Neuronal stem cell (in vitro differentiated cells): ENCODE measurements at places on chromosomes 12 and 14.

DNA sequence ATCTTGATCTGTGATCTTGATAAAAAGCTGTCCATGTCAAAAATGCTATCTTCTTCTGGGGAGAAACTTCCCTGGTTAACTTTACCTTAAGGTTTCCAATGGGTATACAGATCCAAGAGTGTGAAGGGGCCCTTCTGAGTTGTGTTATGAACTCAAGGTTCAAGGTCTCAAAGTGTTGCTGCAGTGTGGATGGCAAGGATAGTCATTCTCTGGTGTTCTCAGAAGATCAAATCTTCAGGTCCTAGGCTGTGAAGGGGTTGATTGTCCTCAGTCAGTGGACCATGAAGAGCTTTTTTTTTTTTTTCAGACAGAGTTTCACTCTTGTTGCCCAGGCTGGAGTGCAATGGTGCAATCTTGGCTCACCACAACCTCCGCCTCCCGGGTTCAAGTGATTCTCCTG lies 114.4 kb downstream of the SPTSSA start:
- no peak overlapping the region for H3K27ac ChIP-seq
- no peak for DNase-seq
- no peaks in the 10 kb centered on the region for H3K27me3 ChIP-seq
- no peaks in the 10 kb centered on the region for H3K36me3 ChIP-seq

- H3K27me3 ChIP-seq, result no peaks in the 10 kb centered on the region
- H3K4me3 ChIP-seq, result no peak overlapping the region
- peak overlapping the region; percentile 24 for H3K27ac ChIP-seq
- H3K36me3 ChIP-seq, result no peaks in the 10 kb centered on the region
- no peak for DNase-seq
Observed at GRCh38 chr12:93080452-93080851, 151.4 kb upstream of the EEA1 start.

GRCh38 chr12:116389990-116390389 lies 112.5 kb upstream of the MED13L start:
- H3K27me3 ChIP-seq, result no peaks in the 10 kb centered on the region
- no peak for DNase-seq
- no peaks in the 10 kb centered on the region for H3K36me3 ChIP-seq
- no peak overlapping the region for H3K4me3 ChIP-seq
- H3K4me1 ChIP-seq, result peaks cover 3% of the 10 kb centered on the region

GRCh38 chr14:65173973-65174693 lies 71.8 kb upstream of the MAX start:
- peak overlapping the region; percentile 26 for H3K27ac ChIP-seq
- no peaks in the 10 kb centered on the region for H3K27me3 ChIP-seq
- no peaks in the 10 kb centered on the region for H3K4me1 ChIP-seq
- peak; percentile 49 for DNase-seq

DNA sequence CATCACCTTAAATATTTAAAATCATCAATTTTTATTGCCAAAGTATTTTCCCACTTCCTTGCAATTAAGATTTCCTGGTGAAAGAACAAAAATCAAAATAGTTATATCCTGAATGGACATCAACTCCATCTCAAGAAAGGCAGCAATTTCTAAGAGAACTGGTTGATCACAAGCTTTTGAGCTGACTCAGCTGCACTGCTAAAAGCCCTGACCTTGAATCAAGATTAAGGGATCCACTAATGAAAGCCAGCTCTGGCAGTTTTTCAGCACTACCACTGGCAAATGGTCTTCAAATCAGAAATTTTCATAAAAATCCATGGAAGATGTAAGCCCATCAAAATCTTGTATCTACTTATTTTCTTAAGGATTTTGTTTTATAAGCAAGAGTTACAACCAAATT lies 123.4 kb downstream of the SLC6A15 start:
- no peak for DNase-seq
- H3K27ac ChIP-seq, result no peak overlapping the region
- H3K4me3 ChIP-seq, result no peak overlapping the region
- H3K4me1 ChIP-seq, result no peaks in the 10 kb centered on the region

GRCh38 chr12:111792155-111792855 lies 25.6 kb downstream of the ALDH2 start:
- H3K4me3 ChIP-seq, result no peak overlapping the region
- H3K36me3 ChIP-seq, result peaks cover 45% of the 10 kb centered on the region
- H3K4me1 ChIP-seq, result no peaks in the 10 kb centered on the region
- H3K27me3 ChIP-seq, result no peaks in the 10 kb centered on the region
- no peak for DNase-seq

DNA sequence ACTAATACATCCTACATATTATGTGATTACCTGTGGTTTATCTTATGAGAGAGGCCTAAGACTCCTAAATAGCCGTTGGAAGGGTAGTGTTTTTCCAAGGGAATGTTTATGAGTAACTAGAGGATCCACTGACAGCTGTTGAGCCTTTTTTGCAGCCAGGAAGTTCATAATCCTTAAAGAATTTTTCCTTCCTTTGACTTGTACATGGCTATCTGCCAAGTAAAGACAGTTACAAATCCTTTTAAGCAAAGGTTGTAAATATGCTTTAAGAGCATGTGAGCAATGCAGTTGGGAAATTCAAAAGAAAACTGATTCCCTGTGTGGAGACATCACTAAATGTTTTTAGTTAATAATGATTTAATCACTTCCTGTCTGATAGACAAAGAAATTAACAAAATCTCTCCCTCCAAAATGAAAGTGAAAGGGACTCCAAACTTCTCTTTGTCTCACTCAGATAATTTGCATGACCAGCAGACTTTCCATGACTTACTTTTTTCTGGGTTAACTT lies 333.8 kb downstream of the PDZRN4 start:
- H3K27ac ChIP-seq, result no peak overlapping the region
- H3K4me1 ChIP-seq, result peaks cover 4% of the 10 kb centered on the region
- no peak overlapping the region for H3K4me3 ChIP-seq
- no peaks in the 10 kb centered on the region for H3K27me3 ChIP-seq
- DNase-seq, result no peak
